HCT116 (cell line): ENCODE measurements at places on chromosomes 2 and 18. TPM values are rescaled to one million over a fixed set of nuclear protein-coding genes. Genes with fewer than 3 reads are reported as not detected.

DNA sequence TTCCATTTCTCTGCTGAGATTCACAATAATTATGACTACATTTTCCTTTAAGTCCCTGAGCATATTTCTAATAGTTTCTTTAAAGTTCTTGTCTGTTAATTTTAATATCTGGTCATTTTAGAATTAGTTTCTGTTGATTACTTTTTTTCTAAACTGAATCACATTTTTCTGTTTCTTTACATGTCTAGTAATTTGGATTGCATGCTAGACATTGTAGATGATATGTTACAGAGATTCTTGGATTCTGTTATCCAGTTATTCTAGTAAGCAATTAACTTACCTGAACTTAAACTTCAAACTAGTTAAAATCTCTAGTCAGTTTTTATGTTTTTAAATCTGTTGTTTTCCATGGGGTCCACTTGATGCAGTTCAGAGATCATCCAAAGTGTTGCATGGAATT lies 214.0 kb downstream of the MYO1B start:
- no peaks in the 10 kb centered on the region for H3K4me1 ChIP-seq
- no peak for DNase-seq
- no peak overlapping the region for H3K4me3 ChIP-seq
- H3K27me3 ChIP-seq, result no peaks in the 10 kb centered on the region
- H3K27ac ChIP-seq, result no peak overlapping the region
- H3K36me3 ChIP-seq, result no peaks in the 10 kb centered on the region

The ALPG gene
- 0.10 TPM for total RNA-seq

- H3K27ac ChIP-seq, result no peak overlapping the region
- no peak for DNase-seq
- no peak overlapping the region for H3K4me3 ChIP-seq
- no peaks in the 10 kb centered on the region for H3K36me3 ChIP-seq
- H3K27me3 ChIP-seq, result no peaks in the 10 kb centered on the region
- H3K4me1 ChIP-seq, result no peaks in the 10 kb centered on the region
Measured at GRCh38 chr2:83069724-83070123, 1389.4 kb downstream of the SUCLG1 start.

The PSMD1 gene
- total RNA-seq, result 133 TPM

The CXCR1 gene
- total RNA-seq, result not detected

GRCh38 chr2:43642363-43642762 lies 5.3 kb downstream of the PLEKHH2 start:
- no peaks in the 10 kb centered on the region for H3K27me3 ChIP-seq
- peaks cover 8% of the 10 kb centered on the region; the same call in 1 of the 2 replicates for H3K4me1 ChIP-seq
- no peaks in the 10 kb centered on the region for H3K36me3 ChIP-seq
- no peak overlapping the region for H3K27ac ChIP-seq
- H3K4me3 ChIP-seq, result no peak overlapping the region
- DNase-seq, result no peak

The TMEM169 gene
- total RNA-seq, result 0.42 TPM

The DPP10 gene
- total RNA-seq, result not detected

- H3K4me1 ChIP-seq, result peaks cover 11% of the 10 kb centered on the region; the same call in 1 of the 2 replicates
- H3K36me3 ChIP-seq, result no peaks in the 10 kb centered on the region
- no peak overlapping the region for H3K27ac ChIP-seq
- no peak for DNase-seq
- no peak overlapping the region for H3K4me3 ChIP-seq
Measured at GRCh38 chr2:234100686-234101085, 50.2 kb downstream of the SPP2 start.

DNA sequence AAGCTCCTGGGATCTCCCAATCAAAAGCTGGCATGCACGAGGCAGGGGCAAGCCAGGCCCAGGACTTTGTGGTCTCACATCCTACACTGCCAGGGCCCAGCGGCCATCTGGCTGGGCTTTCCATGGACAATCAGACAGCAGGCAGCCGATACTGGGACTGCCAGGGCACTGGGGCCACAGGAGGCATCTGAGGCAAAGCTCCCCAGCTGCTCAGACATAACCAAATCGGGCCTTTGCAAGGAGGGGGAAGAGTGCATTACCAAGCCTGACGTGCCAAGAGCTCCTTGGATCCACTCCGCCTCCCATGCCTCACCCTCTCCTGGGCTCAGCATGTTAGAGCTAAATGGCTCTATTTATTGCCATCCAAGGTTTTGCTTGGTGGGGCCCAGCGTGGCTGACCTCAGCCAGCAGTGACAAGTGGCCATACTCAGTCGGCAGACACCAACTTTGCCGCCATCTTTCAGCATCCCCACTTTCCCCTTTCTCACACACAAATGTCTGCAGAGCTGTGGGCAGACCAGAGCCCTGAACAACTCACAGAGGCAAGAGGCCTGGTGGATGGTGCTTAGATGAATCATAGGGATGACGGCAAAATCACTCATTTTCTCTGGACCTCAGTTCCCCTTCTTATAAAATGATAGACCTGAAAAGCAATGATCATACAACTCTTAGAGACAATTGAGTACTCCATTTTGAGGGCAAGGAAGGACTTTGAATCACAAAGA lies 200.8 kb downstream of the TTC32 start:
- no peaks in the 10 kb centered on the region for H3K4me1 ChIP-seq
- no peak overlapping the region for H3K27ac ChIP-seq
- H3K27me3 ChIP-seq, result no peaks in the 10 kb centered on the region; the same call in 1 of the 2 replicates
- no peak overlapping the region for H3K4me3 ChIP-seq
- no peaks in the 10 kb centered on the region for H3K36me3 ChIP-seq
- DNase-seq, result no peak
